Kasumi-1 (cell line): ENCODE measurements at places on chromosomes 7 and 10.

GRCh38 chr10:103703941-103704919 lies 151.1 kb downstream of the SH3PXD2A start:
- no peak for DNase-seq

DNA sequence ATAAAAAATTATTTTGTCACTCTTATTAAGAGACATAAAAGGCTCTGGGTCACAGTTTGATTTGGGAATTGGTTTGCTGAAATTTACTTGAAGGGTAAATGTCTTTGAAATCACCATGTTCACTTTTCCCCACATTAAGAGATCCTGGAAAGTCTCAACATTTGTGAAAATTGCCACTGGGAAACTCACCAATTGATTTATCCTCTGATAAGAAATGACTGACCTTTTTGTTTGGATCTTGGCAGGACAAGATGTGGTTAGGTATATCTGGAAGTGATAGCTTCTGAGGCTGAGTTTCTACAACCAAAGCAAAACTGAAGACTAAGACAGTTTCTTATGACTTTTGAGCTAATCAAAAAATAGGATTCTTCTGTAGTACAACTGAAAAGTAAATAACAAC lies 107.1 kb upstream of the TMEM106B start:
- DNase-seq: no peak

GRCh38 chr10:86526606-86527005 lies 5.0 kb upstream of the WAPL start:
- no peak for DNase-seq

DNA sequence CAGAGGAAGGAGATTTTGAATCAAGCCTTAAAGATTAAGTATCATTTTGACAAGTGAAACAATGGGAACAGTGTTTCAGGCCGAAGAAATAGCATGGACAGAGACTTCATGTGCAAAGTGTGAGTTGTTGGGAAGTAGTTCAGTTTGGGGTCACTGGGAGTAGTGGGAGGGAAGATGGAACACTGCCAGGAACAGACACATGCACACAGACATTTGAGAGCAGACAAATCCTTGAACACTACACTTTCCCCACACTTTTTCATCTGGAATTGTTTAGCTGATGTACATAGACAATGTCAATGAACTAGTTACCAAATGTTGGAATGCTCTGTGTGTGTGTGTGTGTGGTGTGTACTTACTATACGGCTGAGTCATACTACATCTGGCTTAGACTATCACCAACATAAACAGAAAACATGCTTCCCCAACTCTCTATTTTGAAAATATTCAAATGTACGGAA lies 52.4 kb upstream of the LRRC17 start:
- no peak for DNase-seq

DNA sequence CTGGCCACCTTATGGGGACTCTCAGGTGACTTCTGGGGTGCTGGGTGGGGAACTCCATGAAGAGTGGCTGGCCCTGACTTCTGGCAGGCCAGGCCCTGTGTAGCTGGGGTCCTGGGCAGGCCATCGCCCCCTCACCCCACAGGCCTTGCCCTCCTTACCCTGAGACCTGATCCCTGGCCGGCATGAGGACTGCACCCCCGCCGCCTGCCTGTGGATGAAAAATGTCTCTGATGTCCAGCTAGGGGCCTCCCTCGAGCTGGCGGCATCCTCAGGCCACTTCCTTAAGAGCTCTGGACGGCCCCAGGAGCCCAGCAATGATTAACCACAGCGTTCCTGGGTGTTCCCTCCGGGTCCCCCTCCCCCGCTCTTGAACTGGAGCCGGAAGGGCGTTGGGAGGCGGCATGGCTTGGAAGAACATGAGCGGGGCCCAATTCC lies 31.8 kb upstream of the SHH start:
- no peak for DNase-seq

- DNase-seq: no peak
These were observed 1324.5 kb downstream of the XPNPEP1 start for GRCh38 chr10:108598831-108599230.

DNA sequence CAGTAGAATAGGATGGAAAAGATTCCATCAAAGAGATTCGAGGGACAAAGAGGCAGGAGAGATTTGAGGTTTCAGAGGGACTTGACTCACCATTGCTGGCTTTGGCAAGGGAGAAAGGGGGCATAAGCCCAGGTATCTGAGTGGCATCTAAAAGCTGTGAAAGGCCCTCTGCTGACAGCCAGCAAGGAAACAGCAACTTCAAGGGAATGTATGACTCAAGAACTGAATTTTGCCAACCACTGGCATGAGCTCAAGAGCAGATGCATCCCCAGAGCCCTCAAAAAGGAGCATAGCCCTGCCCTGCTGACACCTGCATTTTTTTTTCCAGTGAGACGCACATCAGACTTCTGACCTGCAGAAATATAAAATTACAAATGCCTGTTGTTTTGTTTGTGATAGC lies 19.6 kb upstream of the ADAM12 start:
- DNase-seq: no peak

- DNase-seq: no peak
These were observed 338.3 kb downstream of the ETV1 start for GRCh38 chr7:13651167-13651566.
